SIG-M5 (cell line): ENCODE measurements at places on chromosomes 3 and 15.

DNA sequence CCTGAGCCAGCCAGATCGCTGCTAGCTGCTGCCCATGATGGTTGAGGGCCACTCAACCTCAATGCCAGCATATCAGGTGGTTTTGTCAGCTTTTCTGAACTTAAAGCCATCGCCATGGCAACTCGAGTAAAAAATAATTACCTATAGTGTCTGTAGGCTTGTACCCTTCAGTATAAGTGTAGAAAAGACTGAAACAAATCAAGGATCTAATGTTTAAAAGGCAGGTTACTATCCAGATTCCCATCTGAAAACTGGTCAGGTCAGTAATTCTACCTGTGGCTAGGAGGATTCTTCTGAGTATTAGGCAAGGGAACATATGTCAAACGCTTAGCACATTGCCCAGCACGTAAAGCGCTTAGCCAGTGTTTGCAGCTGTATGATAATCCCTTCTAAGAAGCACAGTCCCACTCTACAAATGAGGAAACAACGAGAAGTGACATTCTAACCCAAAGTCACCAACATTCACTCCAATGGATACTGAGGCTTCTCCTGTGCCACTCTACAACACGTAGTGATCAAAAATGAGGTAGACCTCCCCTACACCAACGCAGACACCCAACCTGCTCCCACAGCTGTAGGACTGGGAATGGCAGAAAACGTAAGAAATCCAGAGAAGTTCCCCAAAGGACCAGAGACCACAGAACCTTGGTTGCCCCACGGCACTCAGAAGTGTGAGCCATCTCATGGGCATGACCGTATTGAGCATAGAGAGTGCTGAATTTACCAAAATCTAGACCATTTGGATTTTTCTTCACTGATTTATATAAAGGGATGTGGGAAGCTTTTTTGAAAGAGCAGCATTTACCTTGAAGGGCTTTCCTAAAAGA lies 55.3 kb downstream of the SLTM start:
- no peak for DNase-seq

DNA sequence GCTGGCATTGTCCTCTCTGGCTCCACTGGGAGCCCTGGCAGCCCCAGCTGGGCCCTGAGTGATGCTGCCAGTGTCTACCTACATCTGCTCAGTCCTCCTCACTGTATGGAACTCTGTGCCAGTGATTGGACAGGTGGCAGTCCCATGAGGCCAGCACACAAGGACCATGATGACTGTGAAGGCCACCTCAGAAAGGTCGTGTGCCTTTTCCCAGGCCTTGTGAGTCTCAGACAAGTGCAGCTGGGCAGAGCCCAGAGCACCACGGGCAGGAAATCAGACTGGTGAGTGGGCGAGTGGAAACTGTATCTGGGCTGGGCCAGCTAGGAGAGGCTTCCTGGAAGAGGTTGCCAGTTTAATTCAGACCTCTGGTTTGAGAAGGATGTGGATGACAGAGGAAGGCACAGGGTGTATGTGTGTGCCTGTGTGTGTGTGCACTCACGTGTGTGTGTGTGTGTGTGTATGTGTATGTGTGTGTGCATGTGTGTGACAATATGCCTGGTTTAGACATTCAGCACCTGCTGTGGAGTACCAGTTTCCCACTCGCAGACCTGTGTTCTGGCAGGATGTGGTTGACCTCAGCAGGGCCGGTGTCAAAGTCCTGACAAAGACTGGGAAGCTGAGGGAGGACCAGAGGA lies 7.0 kb downstream of the MAPKAPK3 start:
- no peak for DNase-seq

- DNase-seq: no peak
Observed at GRCh38 chr15:80259942-80260510, 8.0 kb upstream of the CTXND1 start.

DNA sequence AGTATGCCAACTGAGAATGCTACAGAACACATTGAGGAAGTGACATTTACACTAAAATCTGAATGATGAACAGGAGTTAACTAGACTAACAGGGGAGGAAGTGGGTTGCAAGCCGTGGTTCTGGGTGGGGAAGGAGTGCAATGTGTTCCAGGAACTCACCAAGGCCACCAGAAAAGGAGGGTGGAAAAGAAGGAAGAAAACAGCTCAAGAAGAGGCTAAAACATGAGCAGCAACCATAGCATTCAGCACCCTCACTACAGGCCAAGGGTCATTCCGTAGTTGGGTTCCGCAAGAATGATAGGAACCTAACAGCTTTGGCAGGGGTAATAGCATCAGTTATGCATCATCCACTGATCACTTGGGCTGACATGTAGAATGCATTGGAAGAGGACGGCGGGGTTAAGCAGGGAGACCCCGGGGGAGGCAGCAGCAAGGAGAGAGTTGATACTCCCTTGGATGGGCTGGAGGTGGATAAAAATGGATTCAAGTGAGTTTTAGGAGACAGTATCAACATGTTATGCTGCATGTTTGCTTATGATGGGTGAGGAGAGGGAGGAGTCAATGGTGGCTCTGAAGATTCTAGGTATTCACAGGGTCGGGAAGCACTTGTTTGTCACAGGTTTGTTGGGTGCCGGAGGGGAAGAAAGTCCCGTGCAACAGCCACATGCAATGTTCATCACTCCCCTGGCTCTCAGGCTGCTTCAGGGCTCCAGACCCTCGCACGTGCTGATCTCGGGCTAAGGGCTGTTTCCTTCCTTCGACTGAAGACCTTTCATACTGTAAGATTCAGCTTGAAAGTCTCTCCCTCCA lies 53.2 kb downstream of the LIPC start:
- DNase-seq: peak; percentile 6

- no peak for DNase-seq
Observed at GRCh38 chr15:65054333-65055200, 9.4 kb downstream of the SLC51B start.

DNA sequence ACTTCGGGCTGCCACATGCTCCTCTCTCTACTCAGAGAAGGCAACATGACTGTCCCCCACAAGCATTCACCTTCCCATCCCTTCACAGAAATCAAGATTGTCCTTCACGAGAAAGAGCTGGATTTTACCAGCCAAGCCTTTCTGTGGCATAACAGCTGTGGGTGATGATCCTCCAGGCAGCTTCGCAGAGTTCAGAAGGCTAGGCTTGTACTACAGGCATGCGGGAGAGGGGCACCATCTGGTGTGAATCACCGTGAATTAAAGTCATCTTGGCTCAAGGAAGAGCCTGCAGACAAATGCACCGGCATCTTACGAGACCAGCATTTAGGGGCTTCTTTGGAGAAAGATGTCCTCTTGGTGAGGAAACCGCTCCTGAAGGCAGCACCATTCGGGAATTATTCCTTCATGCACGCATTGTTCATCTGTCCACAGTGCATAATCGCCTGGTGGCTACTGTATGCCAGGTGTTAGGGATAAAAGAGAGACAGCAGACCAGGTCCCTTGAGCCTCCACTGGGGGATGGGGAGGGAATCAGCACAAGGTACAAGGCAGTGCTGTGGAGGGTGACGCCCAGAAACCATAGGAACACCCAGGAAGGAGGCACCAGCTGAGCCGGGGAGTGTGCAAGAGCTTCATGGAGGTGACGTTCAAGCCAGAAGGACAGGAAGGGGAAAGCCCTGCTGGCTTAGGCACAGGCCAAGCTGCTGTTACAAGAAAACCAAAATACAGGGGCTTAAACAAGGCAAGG lies 108.6 kb downstream of the TMEM266 start:
- DNase-seq: no peak

DNA sequence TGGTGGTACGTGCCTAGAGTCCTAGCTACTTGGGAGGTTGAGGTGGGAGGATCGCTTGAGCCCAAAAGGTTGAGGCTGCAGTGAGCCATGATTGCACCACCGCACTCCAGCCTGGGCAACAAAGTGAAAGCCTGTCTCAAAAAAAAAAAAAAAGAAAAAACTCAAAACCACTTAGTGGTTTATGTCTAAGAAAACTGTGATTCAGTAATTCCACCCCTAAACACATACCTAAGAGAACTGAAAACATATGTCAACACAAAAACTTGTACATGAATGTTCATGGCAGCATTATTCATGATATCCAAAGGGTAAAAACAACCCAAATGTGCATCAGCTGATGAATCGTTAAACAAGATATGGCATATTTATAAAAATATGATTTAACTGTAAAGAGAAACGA lies 14.3 kb downstream of the SPG21 start:
- no peak for DNase-seq

GRCh38 chr15:66780172-66780972 lies 78.3 kb downstream of the SMAD6 start:
- DNase-seq: no peak

DNA sequence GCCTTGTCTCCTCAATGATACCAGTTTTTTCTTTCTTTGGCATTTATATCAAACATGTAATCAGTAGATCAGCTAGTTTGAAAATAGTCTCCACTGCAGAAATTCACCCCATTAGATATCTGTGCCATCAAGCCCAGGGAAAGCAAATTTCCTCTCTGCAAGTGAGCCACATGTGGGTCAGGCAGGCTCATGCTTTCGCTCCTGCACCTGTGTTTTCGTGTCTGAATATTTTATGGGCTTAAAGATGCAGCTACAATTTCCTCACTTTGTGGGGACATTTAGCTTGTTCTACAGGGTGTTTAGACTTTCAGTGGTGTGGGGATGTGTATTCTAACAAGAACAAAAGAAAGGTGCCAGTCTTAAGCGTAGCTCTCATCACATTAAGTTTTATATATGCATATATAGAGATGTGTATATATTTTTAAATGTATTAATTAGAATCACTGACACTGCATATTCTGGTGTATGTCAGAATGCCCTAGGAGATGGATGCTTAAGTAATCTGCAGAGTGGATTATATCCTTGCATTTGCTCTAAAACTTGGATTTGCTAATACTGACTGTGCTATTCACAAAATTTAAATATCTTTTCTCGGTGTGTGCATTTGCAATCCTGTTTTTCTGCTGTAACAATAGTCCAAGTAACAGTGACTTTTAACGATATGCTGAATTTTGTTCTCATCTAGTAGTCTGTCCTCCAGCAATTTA lies 372.6 kb downstream of the PTPRG start:
- DNase-seq: no peak

DNA sequence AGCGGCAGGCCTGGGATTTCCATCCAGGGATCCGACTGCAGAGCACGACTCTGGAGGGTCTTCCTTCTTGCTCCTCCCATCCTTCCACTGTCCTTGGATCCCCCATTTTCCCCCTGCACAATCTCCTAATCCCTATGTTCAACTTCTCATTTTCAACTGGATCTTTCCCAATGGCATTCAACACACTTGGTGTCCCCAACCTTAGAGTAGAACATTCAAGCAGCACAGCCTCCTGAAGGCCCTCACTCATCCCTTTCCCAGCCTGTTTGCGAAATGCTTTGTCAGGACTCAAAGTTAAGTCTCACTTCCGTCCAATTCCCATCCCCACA lies 32.3 kb downstream of the RPN1 start:
- DNase-seq: no peak

- DNase-seq: no peak
Observed at GRCh38 chr15:99120050-99120777, 15.3 kb downstream of the SYNM start.

- DNase-seq: no peak
Observed at GRCh38 chr15:67832897-67833709, 6.7 kb downstream of the RNU6-1 start.

GRCh38 chr3:33488246-33488645 lies 48.0 kb upstream of the UBP1 start:
- no peak for DNase-seq
